Body of pancreas (tissue), 4 donors: ENCODE measurements at places on chromosomes 7 and 10. TPM values are rescaled to one million over a fixed set of nuclear protein-coding genes. Genes with fewer than 3 reads are reported as not detected.

Gene TRIM50
- 16.2 TPM for total RNA-seq

Gene OR2A5
- total RNA-seq = not detected

Gene MYPN
- total RNA-seq = not detected

Gene TEX36
- total RNA-seq = not detected

Gene SEMA3E
- 20.5 TPM for total RNA-seq

Gene GPER1
- 1.0 TPM for total RNA-seq

Gene ALOX5
- 42.5 TPM for total RNA-seq

Gene CELF2
- 11.2 TPM for total RNA-seq

Gene SPDYE1
- total RNA-seq = not detected

Gene NIPSNAP2
- 42.5 TPM for total RNA-seq

Gene CCDC172
- total RNA-seq = not detected

Gene PNLIPRP2
- 2,069 TPM for total RNA-seq

Gene GATA3
- total RNA-seq = 0.26 TPM

Gene PRSS2
- total RNA-seq = 74,693 TPM

Gene MEPCE
- total RNA-seq = 34.9 TPM

Gene INTS15
- 40.5 TPM for total RNA-seq

Gene IQUB
- 1.6 TPM for total RNA-seq

Gene SYNPO2L
- not detected for total RNA-seq

Gene GJD4
- not detected for total RNA-seq

Gene PLXNA4
- 2.1 TPM for total RNA-seq

Gene THSD7A
- total RNA-seq = 0.66 TPM

Gene CDHR3
- 1.6 TPM for total RNA-seq

Gene CRTAC1
- not detected for total RNA-seq

Gene SPDYE2
- total RNA-seq = not detected

Gene FEZF1
- total RNA-seq = not detected

Gene FOXP2
- 16.6 TPM for total RNA-seq

Gene CFAP70
- 11.5 TPM for total RNA-seq

Gene DYDC2
- not detected for total RNA-seq

Gene FKBP6
- not detected for total RNA-seq

Gene SPDYE16
- not detected for total RNA-seq

Gene ZNF804B
- total RNA-seq = under 0.01 TPM

Gene IFIT1B
- total RNA-seq = not detected

Gene HGF
- total RNA-seq = 2.9 TPM

Gene GTPBP4
- 8.3 TPM for total RNA-seq

Gene AP3M1
- total RNA-seq = 17.1 TPM

Gene CYP26A1
- total RNA-seq = 5.6 TPM

Gene SMO
- total RNA-seq = 12.2 TPM

Gene COL17A1
- total RNA-seq = 3.6 TPM

Gene ACSM6
- total RNA-seq = 9.6 TPM

Gene ATOH7
- not detected for total RNA-seq

Gene ZPBP
- total RNA-seq = not detected

Gene OAT
- 40.9 TPM for total RNA-seq

Gene PPP2R2D
- 52.4 TPM for total RNA-seq

Gene IL15RA
- 15.5 TPM for total RNA-seq

Gene HTR5A
- total RNA-seq = not detected

Gene GPR26
- total RNA-seq = not detected

Gene ZCCHC24
- total RNA-seq = 14.0 TPM

Gene NPSR1
- total RNA-seq = not detected

Gene UNCX
- not detected for total RNA-seq

Gene AKR1C4
- not detected for total RNA-seq

Gene HOXA7
- 0.66 TPM for total RNA-seq
